ENCODE measurements at places on chromosomes 13 and 19. TPM values are rescaled to one million over a fixed set of nuclear protein-coding genes. Genes with fewer than 3 reads are reported as not detected.

The LYPD3 gene
- total RNA-seq = not detected

The ZNF577 gene
- 9.5 TPM for total RNA-seq

The SPRED3 gene
- total RNA-seq = 3.1 TPM

- H3K4me3 ChIP-seq = no peak overlapping the region
- no peaks in the 10 kb centered on the region for H3K27me3 ChIP-seq
- peak; percentile 51 for DNase-seq
- H3K36me3 ChIP-seq = peaks cover 39% of the 10 kb centered on the region
- H3K4me1 ChIP-seq = peaks cover 2% of the 10 kb centered on the region
These were observed 16.9 kb upstream of the F7 start for GRCh38 chr13:113088691-113089020.

DNA sequence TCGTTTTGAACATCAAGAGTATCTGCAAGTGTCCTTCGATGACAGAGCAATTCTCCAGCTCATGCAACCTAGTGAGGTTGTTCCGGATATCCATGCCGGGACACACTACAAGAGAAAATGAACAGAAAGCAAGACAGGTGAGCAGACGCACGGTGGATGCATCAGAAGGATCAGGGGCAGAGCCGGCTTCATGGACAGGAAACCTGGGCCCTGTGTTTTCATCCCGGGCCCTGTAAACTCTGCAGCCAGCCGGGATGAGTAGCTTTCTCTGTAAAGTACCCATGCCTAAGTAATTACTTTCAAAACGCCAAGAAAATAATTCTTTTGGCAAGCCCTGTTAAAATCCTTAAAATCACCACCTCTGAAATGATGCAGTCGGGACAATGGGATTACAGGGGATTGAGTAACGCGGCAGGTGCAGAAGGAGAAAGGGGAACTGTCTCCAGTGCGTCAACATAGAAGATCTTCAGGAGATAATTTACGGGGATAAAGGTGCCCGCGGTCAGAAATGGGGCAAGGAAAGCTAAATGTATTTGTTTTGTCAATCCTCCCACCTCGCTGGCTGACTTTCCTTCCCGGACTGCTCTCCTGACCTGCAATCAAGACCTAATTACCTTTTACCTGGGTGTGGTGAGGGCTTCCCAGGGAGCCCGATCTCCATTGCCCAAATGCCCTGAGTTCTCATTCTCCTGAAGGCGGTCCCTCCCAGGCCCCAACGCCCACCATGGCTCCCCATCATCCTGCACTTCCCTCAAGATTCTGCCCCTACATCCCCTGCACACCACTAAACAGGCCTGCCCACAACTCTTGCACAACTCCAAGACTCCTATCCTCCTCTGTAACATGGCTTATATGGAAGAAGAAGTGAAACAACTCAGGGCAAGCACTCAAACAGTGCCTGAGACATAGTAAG is 26.2 kb downstream of the INSR start:
- no peak overlapping the region for H3K4me3 ChIP-seq
- no peak overlapping the region for H3K27ac ChIP-seq
- H3K4me1 ChIP-seq = peaks cover 16% of the 10 kb centered on the region
- H3K36me3 ChIP-seq = peaks cover 22% of the 10 kb centered on the region
- DNase-seq = no peak
- H3K27me3 ChIP-seq = no peaks in the 10 kb centered on the region

- H3K4me1 ChIP-seq = no peaks in the 10 kb centered on the region
- H3K27me3 ChIP-seq = no peaks in the 10 kb centered on the region
- DNase-seq = no peak
- no peak overlapping the region for H3K27ac ChIP-seq
- no peak overlapping the region for H3K4me3 ChIP-seq
These were observed 1448.0 kb upstream of the MIR17HG start for GRCh38 chr13:89899302-89900103.

GRCh38 chr19:30222992-30223865 is 149.0 kb upstream of the ZNF536 start:
- no peaks in the 10 kb centered on the region for H3K36me3 ChIP-seq
- DNase-seq = no peak
- H3K4me1 ChIP-seq = peaks cover 47% of the 10 kb centered on the region
- peaks cover 67% of the 10 kb centered on the region for H3K27me3 ChIP-seq
- H3K4me3 ChIP-seq = no peak overlapping the region

The SERPINE3 gene
- not detected for total RNA-seq

- no peak overlapping the region for H3K27ac ChIP-seq
- no peak overlapping the region for H3K4me3 ChIP-seq
- no peaks in the 10 kb centered on the region for H3K36me3 ChIP-seq
- no peak for DNase-seq
- H3K4me1 ChIP-seq = peaks cover 9% of the 10 kb centered on the region
These were observed 2.1 kb upstream of the PNMA8B start for GRCh38 chr19:46497773-46498172.

DNA sequence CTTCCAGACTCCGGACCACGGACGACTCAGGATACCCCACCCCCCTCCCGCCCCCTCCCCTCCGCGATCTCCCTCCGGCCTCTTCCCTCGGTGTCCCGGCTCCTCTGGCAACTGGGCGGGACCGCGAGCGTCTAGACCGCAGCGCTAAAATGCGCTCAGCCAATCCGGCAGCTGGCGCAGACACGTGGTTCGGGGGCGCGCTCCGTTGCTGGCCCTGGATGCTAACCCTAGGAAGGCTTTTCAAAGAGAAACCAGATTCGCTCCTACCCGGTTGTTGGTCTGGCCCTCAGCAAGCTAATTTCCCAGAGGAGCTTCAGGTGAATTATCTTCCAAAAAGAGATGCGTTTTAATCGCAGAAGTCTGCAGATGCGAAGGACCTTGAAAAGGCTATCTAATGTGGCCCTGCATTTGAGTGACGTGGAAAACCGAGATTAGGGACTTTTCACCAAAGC is at the start of gene DZIP1:
Gene DZIP1 (minus strand): TSS at position 106 of the 452 bp plus-strand sequence. CDS start 2,677 bp downstream, outside the sequence.
- peak within 1 kb of the TSS; percentile 70 for H3K27ac ChIP-seq
- no peaks in the 10 kb centered on the region for H3K36me3 ChIP-seq
- peak within 1 kb of the TSS; percentile 63 for H3K4me3 ChIP-seq
- peaks cover 5% of the 10 kb centered on the region for H3K27me3 ChIP-seq

- no peaks in the 10 kb centered on the region for H3K4me1 ChIP-seq
- no peak overlapping the region for H3K4me3 ChIP-seq
- H3K36me3 ChIP-seq = peaks cover 49% of the 10 kb centered on the region
- no peak overlapping the region for H3K27ac ChIP-seq
These were observed 12.1 kb downstream of the SAE1 start for GRCh38 chr19:47142779-47143178.

- DNase-seq = no peak
- no peaks in the 10 kb centered on the region for H3K4me1 ChIP-seq
- no peak within 1 kb of the TSS for H3K27ac ChIP-seq
- no peak within 1 kb of the TSS for H3K4me3 ChIP-seq
- H3K27me3 ChIP-seq = no peaks in the 10 kb centered on the region
- H3K36me3 ChIP-seq = no peaks in the 10 kb centered on the region
These were observed at the start of gene MYO16 for GRCh38 chr13:108629181-108629752. Gene MYO16, plus strand, starts transcription at chr13:108629611. Its CDS starts 234 bp downstream, at chr13:108629845.

Data from heart left ventricle (tissue), 16 donors.